ENCODE measurements at places on chromosomes 12 and 14. TPM values are rescaled to one million over a fixed set of nuclear protein-coding genes. Genes with fewer than 3 reads are reported as not detected.

NRDE2 gene
- total RNA-seq = 8.8 TPM

ATF1 gene
- 21.4 TPM for total RNA-seq

MYL6B gene
- 81.4 TPM for total RNA-seq

BCAT1 gene
- 44.6 TPM for total RNA-seq

AMN gene
- total RNA-seq = 0.44 TPM

TMEM121 gene
- 1.3 TPM for total RNA-seq

WASHC3 gene
- 46.5 TPM for total RNA-seq

PLEKHD1 gene
- total RNA-seq = not detected

Measured in foreskin keratinocyte (primary cell).